Esophagus squamous epithelium (tissue), 5 donors: ENCODE measurements at places on chromosomes 16 and 17.
A peak's percentile ranks its signal among the peaks of the same experiment; 100 is the strongest.

DNA sequence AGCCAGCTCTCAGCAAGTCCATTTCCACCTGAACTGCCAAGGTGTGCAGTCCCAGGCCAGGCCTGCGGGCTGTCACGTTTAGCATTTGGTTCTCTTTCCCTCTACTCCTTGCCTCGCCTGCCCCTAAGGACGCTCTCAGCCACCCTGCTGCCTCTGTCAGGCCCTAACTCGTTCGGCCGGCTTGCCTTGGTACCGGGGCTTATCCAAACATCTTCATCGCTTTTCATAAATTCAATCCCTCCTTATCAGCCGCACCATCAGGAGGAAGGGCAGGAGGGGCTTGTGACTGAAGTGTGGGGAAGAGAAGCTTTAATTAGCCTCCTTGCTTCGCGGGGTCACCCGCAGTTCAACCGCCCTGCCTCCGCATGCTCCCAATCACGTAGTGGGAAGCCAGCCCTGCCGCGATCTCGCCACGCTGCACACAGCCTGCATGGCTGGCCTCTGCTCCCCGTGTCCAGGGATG is 231.1 kb downstream of the SOX9 start:
- no peaks in the 10 kb centered on the region for H3K36me3 ChIP-seq
- H3K4me3 ChIP-seq = no peak overlapping the region
- DNase-seq = no peak
- no peak overlapping the region for H3K27ac ChIP-seq

DNA sequence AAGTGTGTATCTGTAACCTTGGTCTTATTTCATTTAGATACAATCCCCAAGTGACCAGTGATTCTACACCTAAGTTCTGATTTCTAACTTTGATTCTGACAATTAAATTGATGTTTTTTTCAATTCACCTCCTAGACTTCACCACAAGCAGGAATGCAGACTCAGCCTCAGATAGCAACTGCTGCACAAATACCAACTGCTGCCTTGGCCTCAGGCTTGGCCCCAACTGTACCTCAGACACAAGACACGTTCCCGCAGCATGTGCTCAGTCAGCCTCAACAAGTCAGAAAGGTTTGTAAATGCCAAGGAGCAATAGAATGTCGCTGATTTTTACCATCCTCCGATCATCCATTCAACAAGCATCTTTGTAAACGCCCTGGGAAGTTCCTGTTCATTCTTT is 177.7 kb downstream of the MRTFB start:
- H3K4me1 ChIP-seq = no peaks in the 10 kb centered on the region
- no peak overlapping the region for H3K27ac ChIP-seq
- H3K4me3 ChIP-seq = no peak overlapping the region
- DNase-seq = no peak

GRCh38 chr17:38702166-38702915 is 2.7 kb upstream of the MLLT6 start:
- H3K27ac ChIP-seq = peak overlapping the region; percentile 96
- no peaks in the 10 kb centered on the region for H3K27me3 ChIP-seq
- H3K4me3 ChIP-seq = peak overlapping the region; percentile 93

DNA sequence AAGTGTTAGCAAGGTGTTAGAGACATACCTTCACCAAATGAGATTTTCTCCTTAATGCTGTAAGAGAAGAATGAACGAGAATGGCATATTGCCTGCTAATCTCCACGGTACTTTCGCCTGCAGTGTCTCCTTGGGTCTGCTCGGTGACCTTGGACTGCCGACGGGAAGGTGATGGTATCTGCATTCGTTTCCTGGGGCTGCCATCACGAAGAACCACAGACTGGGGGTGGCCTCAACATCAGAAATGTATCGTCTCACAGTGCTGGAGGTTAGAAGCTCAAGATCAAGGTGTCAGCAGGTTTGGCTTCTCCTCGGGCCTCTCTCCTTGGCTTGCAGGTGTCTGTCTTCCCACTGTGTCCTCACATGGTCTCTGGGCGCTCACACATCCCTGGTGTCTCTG is 86.3 kb upstream of the TNRC6C start:
- H3K4me3 ChIP-seq = no peak overlapping the region
- no peaks in the 10 kb centered on the region for H3K27me3 ChIP-seq
- H3K4me1 ChIP-seq = no peaks in the 10 kb centered on the region
- no peak for DNase-seq

GRCh38 chr16:8408855-8409567 is 181.3 kb downstream of the TMEM114 start:
- H3K4me3 ChIP-seq = no peak overlapping the region
- no peak for DNase-seq
- H3K27me3 ChIP-seq = no peaks in the 10 kb centered on the region
- H3K36me3 ChIP-seq = no peaks in the 10 kb centered on the region
- no peaks in the 10 kb centered on the region for H3K4me1 ChIP-seq
